ENCODE measurements at places on chromosomes 13 and 19.

- DNase-seq = no peak
Observed at GRCh38 chr19:46732172-46732938, 13.5 kb upstream of the FKRP start.

DNA sequence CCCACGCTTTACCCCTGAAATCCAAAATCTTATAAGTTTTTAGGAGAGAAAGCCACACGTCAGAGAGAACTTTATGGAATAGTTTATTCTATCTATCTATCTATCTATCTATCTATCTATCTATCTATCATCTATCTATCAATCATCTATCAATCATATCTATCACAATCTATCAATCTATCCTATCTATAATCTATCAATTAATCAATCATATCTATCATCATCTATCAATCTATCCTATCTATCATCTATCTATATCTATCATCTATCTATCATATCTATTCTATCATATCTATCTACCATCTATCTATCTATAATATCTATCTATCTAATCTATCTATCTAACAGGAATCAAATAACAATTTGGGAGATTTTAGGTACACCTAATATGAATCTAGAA is 115.1 kb downstream of the FGF9 start:
- DNase-seq = no peak

GRCh38 chr19:32702010-32702409 is 10.4 kb downstream of the NUDT19 start:
- no peak for DNase-seq

GRCh38 chr13:66723576-66723975 is 506.6 kb downstream of the PCDH9 start:
- no peak for DNase-seq

- no peak for DNase-seq
Observed at GRCh38 chr19:7153022-7153421, 83.5 kb downstream of the ZNF557 start.

- DNase-seq = no peak
Observed at GRCh38 chr19:3357271-3357991, 9.0 kb upstream of the NFIC start.

- DNase-seq = peak; percentile 35
Observed at GRCh38 chr19:34173193-34173956, 1.1 kb downstream of the LSM14A start.

- DNase-seq = peak; percentile 38
Observed at GRCh38 chr19:49331616-49332055, 3.6 kb upstream of the CD37 start.

DNA sequence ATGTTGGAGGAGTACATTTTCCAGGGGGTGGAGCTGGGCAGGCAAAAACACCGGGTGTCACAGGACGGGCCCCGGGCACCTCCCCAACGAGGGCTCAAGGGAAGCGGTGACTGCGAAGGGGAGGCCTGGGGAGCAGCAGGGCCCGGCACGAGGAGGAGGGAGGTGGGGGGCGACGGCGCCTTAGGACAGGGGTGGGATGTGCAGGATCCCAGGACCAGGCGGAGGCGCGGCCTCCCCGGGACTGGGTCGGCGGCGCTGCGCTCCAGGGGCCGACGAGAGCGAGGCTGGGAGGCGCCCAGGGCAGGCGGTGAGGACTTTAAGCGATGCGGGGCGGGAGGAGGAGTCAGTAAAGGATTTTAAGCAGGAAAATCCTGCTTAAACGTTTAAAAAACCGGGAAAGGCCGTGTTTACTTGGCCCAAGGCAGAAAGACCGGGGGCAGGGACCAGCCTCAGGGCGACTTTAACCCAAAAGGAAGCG is 427 bp downstream of the ZNF160 start:
- DNase-seq = no peak

DNA sequence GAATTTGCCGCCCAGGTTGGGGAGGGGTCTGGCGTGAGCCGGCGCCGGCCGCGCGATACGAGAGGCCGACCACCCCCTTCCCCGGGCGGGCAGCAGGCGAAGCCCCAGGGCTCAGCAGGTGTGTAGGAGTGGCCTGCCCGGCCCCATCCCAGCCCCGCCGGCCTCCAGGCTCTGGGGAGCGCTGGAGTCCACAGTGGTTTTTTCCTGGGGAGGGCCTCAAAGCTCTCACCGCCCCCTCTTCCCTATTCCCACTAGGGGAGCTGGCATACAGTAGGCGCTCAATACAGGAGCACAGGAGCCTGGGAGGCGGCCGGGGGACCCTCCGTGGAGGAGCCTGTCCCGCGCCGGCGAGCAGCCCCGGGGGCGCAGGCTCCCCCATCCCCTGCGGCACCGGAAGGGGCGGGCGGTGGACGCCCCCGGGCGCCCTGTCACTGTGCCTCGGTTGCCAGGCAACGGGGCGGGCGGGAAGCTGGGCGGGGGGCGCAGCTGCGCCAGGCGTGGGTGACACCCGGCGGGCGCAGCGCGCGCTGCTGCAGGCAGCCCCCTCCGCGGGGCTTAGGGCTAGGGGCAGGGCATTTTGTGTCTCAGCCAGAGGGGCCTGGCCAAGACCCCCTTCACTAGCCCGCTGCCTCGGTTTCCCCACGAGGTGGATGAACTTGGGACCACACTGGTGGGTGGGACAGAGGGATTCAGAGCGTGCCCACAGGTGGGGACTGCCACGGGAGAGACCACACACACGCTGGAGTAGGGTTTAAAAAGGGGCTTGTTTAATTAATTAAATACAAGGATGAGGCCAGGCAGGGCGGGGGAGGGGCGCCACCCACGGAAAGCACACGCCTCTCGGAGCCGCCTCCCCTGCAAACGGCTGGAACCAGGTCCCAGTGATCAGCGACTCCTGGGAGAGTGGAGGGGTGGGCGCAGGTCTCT is 3.6 kb upstream of the REXO1 start:
- no peak for DNase-seq

GRCh38 chr13:44622708-44623107 is 46.6 kb upstream of the TSC22D1 start:
- DNase-seq = no peak

- no peak for DNase-seq
Observed at GRCh38 chr19:7910321-7911161, 4.1 kb upstream of the TGFBR3L start.

- no peak for DNase-seq
Observed at GRCh38 chr13:102401766-102402165, at the start of gene FGF14. Gene FGF14, minus strand, starts transcription at chr13:102402048.
